ENCODE measurements at places on chromosomes 6 and 20.

DNA sequence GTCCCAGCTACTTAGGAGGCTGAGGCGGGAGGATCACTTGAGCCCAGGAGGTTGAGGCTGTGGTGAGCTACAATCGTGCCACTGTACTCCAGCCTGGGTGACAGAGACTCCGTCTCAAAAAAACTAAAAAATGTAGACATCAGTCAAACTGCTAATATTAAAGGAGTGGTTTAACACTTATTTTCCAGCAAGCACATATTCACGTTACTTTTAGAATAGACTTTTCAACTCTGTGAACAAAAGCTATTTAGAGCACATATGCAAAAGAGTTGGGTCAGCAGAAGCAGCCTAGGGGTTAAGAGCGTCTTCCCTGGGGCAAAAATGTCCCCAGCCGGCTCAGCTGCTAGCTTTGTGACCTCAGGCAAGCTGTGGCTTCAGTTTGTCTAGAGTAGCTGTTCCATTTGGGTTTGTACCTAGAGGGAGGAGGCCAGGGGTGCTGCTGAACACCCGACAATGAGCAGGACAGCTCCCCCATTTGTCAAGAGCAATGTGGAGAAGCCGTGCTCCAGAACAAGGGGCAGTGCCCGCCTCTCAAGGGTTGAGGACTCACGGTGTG is 62.5 kb upstream of the PTGIS start:
- DNase-seq, result peak; percentile 72

DNA sequence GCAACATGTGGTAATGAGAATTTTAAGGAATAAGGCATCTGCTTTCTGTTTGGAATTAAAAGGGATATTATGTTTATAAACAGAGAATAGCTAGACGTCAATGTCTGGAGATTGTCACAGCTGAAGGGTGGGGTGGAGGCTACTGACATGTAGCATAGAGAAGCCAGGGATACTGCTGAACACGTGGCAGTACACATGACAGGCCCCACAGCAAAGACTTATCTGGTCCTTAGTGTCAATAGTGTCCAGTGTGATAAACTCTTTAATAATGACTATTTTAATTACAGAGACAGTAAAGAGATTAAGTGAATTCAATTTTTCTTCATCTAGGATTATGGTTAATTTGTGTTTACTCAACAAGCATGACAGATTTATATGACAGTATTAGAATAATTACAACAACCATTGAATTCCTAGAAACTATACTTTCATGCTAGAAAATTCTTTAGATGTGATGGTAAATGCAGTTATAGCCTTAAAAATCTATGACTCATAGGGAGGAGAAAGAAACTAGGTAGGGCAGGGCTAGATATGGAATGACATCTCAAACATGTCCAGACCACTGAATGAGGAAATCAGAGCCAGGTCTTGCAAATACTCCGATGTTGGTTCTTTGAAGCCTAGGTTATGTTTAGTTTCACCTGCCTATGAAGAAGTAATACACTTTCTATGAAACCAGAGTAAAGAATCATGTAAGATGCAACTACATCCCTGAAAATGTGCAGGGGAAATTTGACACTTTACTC is 399.5 kb downstream of the PHF3 start:
- no peak for DNase-seq

GRCh38 chr6:130116273-130116672 is 97.9 kb downstream of the L3MBTL3 start:
- DNase-seq, result no peak

GRCh38 chr6:25302677-25303128 is 23.5 kb downstream of the CARMIL1 start:
- DNase-seq, result no peak

GRCh38 chr6:37850260-37850659 is 30.7 kb downstream of the ZFAND3 start:
- no peak for DNase-seq

- no peak for DNase-seq
Measured at GRCh38 chr6:110661414-110661813, 153.9 kb downstream of the CDK19 start.

GRCh38 chr6:25913741-25914140 is 16.8 kb downstream of the SLC17A2 start:
- DNase-seq, result no peak

- DNase-seq, result no peak
Measured at GRCh38 chr6:130882370-130882769, 55.2 kb downstream of the SMLR1 start.

GRCh38 chr6:37535759-37536490 is 36.2 kb upstream of the CCDC167 start:
- peak; percentile 59 for DNase-seq
